ENCODE measurements at places on chromosomes 1 and 21.
A peak's percentile ranks its signal among the peaks of the same experiment; 100 is the strongest.

DNA sequence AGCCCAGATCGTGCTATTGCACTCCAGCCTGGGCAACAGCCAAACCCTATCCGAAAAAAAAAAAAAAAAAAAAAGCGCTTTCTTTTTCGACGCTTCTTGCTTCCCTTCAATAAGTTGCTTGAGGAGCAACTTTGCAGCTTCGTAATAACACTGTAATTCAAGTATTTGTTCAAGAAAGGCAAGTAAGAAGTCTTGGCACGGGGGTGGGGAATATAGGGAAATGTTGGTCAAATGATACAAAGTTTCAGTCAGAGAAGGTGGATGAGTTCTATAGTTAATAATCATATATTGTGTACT, 871 bp upstream of the PSMA5 start:
- no peak for DNase-seq

DNA sequence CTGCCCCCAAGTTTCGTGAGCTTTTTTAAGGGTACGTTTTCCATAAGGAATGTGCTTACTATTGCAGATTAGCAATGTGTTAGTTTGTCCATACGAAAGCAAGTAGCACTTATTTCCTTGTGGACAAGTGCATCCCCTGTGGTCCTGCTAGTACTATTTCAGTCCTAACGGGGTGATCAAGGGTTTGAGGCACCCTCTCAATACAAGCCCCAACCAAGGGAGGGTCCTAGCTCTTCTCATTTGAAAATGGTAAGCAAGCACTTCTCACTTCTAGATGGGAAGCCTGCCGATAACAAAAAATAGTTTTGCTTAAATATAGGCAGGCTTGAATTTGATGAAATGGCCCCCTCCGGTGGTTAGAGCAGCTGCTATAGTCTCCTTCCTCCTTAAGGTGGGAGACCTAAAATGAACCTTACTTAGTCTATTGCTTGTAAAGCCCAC, 64.0 kb upstream of the HMCN1 start:
- peak; percentile 34 for DNase-seq

GRCh38 chr1:46690931-46691421, 19.3 kb downstream of the TEX38 start:
- DNase-seq = no peak

- no peak for DNase-seq
Observed at GRCh38 chr21:15023776-15024175, 41.0 kb downstream of the NRIP1 start.

DNA sequence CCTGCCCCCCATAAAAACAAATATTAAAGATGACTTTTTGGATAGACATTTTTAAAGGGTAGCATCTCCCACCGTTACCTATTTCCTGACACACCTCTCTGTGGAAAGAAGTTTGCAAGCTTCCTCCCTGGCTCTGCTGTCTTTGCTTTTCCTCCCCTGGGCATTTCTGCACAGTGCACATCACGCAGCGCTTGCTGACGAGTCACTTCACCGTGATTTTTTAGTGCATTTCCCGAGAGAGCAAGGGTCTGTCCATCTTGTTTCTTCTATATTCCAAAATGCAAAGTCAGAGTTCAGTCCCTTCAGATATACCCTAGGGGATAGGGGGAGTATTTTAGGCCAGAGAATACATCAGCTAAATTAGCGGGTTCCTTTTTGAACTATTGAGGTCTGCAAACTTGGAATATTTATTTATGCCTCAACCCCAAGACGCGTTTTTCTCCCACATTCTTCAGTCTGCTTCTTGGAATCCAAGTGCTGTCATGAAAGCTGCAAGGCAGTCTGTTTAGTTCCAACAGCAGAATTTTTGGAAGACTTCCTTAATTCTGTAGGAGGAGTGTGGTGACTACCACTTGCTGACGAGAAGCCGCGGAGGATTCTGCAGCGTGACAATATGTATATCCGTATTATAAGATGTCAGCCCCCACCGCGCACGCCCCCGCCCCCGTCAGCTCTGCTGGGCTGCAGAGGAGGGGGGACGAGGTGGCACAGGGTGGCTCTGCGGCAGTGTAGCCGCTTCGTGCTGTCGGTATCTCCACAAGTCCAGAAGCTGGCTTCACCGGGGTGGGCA, 22.4 kb downstream of the SMYD2 start:
- no peak for DNase-seq

GRCh38 chr1:83790446-83790845, 208.5 kb downstream of the TTLL7 start:
- DNase-seq = no peak

GRCh38 chr1:29218223-29218622, 12.5 kb downstream of the MECR start:
- DNase-seq = no peak

DNA sequence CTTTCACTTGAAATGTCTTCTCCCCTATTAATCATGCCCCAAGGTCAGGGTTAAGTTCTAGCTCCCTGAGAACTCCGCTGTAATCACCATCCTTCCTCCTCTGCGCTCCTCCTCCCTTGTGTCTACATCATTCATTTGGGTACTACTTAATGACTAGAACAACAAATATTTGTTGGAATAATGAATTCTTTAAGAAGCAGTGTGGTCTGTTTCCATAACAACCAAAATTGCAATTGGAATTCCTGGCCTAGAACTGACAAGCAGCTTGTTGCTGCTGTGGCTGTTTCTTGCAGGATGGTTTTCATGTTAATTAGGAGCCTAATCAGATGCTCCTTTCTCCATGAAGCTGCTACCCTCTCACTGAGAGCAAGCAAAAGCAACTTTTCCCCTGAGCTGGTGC, 192.5 kb downstream of the ZZZ3 start:
- DNase-seq = no peak

- no peak for DNase-seq
Observed at GRCh38 chr1:41494351-41495209, 10.1 kb upstream of the EDN2 start.

- peak; percentile 74 for DNase-seq
Observed at GRCh38 chr1:26122988-26123973, 11.7 kb downstream of the PDIK1L start.

DNA sequence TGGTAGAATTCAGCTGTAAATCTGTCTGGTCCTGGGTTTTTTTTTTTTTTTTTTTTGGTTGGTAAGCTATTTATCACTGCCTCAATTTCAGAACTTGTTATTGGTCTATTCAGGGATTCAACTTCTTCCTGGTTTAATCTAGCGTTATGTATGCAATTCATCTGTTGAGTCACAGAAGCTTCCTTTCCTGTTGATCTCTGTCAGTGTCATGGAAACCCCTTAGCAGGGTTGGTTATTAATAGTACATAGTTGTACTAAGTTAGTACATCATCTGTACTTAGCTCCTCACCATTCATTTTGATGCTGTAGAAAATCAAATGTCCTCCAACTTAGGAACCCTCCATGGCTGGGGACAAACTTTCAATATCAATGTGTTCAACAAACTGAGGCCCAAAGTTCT, 51.0 kb upstream of the BARHL2 start:
- DNase-seq = no peak

DNA sequence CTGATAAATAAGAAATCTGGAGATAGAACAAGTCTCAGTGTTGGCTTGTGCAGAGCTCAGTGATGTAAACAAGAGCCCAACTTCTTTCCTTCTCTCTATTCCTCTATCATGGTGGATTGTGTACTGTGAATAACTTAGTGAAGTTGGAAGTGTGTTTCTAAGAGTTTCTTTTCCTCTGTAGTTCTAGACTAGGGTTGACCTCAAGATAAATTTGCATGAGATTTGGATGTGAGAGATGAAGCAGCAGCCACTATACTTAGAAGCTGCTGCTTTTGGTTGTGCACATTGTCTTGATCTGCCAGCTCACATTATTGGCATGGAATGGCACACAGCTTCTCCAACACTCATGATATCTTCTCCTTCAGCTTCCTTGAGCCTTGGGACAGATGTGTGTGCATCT, 198.9 kb upstream of the ZP4 start:
- no peak for DNase-seq

- peak; percentile 82 for DNase-seq
Observed at GRCh38 chr21:29145354-29145782, 14.9 kb downstream of the MAP3K7CL start.

- DNase-seq = no peak
Observed at GRCh38 chr1:225899044-225899925, 10.3 kb upstream of the LEFTY1 start.

DNA sequence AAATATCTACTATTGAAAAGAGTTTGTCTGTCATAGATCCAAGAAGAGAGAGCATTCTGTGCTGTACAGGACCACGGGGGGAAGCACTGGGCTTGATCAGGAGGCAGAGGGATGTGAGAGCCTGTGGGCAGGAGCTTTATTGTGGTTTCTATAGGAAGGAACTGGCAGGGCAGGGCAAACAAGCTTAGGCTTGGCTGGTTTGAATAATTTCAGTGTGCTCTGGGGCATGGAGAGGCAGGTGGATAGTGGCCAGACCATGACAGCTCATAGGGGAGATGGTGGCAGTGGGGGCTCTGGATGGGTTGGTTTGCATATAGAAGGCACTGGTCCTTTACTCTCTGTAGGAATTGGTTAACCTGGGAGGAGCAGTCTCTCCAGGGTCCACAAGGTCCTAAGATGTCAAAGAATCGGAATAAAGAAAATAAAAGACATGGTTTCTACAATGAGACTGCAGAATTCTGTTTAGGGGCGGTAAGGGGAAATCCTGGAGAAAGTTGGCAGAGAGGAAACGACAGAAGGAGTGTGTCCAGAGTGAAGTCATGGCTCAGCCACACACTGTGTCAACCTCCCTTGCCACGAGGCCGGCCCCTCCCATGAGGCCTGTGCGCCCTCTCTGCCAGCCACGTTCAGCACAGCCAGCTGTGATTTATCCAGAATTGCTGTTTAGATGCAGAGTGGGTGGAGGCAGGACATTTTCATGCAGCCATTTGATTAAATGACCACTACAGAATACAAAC, 81.7 kb upstream of the PGBD5 start:
- peak; percentile 10 for DNase-seq

- no peak for DNase-seq
Observed at GRCh38 chr1:25586181-25586588, 30.4 kb upstream of the MAN1C1 start.

GRCh38 chr1:165717918-165718515, 19.7 kb upstream of the ALDH9A1 start:
- peak; percentile 60 for DNase-seq

- no peak for DNase-seq
Observed at GRCh38 chr1:87204921-87205320, 123.8 kb upstream of the LMO4 start.
